CD8-positive, alpha-beta memory T cell (primary cell): ENCODE measurements at places on chromosomes 7 and 10. TPM values are rescaled to one million over a fixed set of nuclear protein-coding genes. Genes with fewer than 3 reads are reported as not detected.

Gene DHTKD1
- 13.9 TPM for total RNA-seq

Gene PRSS37
- total RNA-seq: not detected

Gene HPSE2
- total RNA-seq: 0.07 TPM

Gene MKX
- total RNA-seq: 0.20 TPM

Gene ZNF804B
- total RNA-seq: not detected

Gene LAMB4
- not detected for total RNA-seq
